ENCODE measurements at places on chromosomes 16 and 17.

- no peak for DNase-seq
Observed at GRCh38 chr16:9297437-9298113, 206.1 kb downstream of the HAPSTR1 start.

GRCh38 chr16:53056392-53056881 lies 1.6 kb downstream of the CHD9 start:
- peak; percentile 51 for DNase-seq

DNA sequence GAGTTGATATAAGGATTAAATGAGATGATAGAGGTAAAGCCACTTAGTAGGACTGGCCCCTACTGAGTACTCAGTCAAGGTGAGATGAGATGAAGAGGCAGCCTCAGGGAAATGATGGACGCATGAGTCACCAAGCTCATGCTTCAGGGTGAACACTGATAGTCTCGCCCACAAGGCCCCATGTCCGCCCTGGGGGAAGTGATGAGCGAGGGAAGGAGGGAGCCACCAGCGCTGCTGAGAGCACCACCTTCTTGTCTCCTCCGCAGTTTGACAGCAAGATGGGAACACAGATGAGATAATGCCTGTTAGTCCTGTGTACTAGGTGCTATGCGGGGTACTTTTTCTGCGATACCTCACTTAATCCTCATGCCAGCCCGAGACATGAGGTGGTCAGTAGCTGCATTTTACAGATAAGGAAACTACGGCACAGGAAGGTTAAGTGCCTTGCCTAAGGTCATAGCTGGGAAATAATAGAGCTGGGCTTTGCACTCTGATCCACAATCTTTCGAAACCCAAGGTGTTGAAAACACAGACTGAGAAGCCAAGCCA lies 383.0 kb downstream of the CPPED1 start:
- DNase-seq: no peak

DNA sequence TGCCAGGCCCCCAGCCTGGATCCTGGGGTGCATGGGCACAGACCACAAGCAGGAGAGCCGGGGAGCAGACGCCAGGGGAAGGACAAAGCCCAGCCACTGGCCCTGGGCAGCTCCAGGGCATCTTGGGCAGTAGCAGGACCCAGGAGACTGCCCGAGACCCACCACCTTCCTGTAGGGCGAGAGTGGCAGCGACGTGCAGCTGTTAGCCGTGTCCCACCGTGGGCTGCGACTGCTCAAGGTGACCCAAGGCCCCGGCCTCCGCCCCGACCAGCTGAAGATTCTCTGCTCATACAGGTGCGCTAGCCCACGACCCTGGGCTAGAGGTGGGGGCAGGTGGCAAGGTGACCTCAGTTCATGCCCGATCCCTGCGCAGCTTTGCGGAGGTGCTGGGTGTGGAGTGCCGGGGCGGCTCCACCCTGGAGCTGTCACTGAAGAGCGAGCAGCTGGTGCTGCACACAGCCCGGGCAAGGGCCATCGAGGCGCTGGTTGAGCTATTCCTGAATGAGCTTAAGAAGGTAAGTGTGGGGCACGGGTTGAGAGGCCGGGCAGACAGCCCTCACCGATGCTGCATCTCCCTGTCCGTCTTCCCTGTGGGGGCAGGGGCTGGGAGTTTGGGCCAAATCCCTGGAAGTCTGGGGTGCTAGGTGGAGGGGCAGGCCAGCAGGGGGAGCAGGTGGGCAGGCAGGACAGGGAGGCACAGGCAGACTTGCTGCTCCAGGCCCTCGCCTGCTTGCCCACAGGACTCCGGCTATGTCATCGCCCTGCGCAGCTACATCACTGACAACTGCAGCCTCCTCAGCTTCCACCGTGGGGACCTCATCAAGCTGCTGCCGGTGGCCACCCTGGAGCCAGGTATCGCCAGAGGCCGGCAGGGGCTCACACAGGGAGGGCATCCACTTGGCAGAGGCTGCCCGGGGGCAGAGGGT lies 13.5 kb upstream of the SMIM5 start:
- peak; percentile 36 for DNase-seq

GRCh38 chr16:7330709-7331108 lies 1.9 kb upstream of the RBFOX1 start:
- no peak for DNase-seq

DNA sequence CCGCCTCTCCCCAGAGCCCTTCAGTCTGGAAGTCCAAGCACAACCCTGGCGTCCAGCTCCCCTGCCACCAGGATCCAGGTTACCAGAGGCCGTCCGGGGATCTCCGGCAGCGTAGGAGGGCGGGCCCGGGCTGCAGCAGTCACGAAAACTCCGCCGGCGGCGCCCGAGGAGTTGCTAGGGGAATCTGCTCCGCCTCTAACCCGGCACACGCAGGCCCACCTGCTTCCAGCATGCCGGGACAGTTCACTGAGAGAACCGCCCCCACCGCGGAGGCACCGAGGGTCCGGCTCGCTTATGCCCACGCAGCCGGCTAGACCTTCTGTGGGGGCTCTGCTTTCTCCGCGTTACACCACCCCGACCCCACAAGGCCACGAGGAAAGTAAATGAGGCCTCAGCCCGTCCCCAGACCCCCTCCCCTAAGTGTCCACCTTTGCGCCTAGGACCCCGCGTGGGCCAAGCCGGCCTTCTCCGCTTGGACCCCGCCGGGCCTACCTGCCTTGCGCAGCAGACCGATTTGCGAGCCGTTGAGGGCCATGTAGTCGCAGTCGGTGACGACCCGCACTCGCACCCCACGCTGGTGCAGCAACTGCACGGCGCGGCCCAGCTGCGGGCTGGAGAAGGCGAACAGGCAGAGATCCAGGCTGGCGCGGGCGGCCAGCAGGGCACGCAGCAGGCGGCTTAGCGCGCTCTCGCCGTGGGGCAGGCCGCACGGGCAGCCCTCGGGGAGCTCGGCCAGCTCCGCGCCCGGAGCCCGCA lies 587 bp downstream of the PLD6 start:
- DNase-seq: peak; percentile 35

GRCh38 chr17:67059372-67059771 lies 15.0 kb downstream of the CACNG1 start:
- DNase-seq: no peak

- DNase-seq: no peak
Observed at GRCh38 chr17:57465610-57466009, 209.3 kb downstream of the MSI2 start.

- no peak for DNase-seq
Observed at GRCh38 chr16:9663588-9663987, 518.6 kb downstream of the GRIN2A start.

- no peak for DNase-seq
Observed at GRCh38 chr17:19748807-19749193, 702 bp upstream of the ALDH3A1 start.

DNA sequence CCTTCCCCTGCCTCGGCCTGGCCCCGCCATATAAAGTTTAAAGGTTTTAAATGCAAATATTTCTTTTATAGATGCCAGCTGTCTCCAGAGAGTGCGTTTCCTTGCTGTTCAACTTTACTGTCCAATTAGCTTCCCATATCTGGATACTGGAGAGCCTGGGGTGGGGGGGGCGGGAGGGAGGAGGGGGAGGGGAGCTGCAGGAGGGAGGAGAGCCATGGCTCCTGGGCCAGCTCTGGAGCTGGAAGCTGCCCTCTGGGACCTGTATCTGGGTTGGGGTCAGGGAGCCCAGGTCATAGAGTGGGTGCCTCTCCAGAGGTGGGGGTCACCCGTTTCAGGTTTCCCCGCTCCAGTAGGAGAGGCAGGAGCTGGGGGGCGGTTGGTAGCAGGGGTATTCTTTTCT lies 6.2 kb upstream of the GSE1 start:
- DNase-seq: no peak

DNA sequence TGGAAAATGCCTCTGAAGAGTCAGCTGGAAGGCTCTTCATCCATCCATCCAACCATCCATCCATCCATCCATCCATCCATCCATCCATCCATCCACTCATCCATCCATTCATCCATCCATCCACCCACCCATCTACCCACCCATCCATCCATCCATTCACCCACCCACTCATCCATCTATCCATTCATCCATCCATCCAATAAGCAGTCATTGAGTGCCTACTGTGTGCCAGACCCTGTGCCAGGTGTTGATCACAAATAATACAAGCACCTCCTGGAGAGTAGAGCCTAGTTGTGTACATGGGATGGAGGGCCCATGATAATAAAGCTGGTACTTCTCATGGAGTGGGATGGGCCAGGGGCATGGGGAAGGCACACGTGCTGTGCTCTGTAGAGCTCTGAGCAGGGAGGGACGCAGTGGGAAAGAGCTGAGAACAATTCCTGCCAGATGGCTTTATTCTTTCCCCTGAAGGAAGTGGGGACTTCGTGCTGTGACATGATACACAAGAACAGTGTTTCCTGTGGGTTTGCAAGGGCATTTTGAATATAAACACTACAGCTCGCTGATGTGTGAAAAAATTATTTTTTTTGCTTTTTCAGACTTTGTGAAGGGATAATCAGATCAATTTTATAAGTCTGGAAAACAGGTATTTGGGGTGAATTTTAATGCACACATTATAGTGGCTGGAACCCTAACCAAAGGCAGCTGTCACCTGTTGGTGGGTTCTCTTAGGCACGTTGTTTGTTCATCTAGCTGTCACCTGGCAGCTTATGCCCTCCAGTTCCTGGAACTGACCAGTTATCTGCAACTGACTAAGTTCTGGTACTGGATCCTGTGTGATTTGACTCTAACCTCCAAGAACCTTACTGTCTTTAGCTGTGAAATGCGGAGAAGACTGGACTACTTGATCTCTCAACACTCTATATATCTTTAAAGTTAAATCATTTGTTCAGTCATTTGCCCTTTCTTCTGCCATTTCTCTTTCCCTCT lies 61.3 kb downstream of the PRKCB start:
- DNase-seq: no peak

- no peak for DNase-seq
Observed at GRCh38 chr17:83004791-83005380, 74.5 kb upstream of the METRNL start.

DNA sequence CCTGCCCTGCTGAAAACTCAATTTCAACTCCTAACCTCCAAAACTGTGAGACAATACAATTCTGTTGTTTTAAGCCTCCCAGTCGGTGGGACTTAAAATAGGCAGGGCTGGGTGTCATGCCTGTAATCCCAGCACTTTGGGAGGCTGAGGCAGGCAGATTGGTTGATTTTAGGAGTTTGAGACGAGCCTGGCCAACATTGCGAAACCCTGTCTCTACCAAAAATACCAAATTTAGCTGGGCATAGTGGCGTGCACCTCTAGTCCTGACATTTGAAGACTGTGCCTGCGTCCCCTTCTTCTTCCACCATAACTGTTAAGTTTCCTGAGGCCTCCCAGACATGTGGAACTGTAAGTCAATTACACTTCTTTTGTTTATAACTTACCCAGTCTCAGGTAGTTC lies 36.0 kb upstream of the ATF7IP2 start:
- no peak for DNase-seq

- DNase-seq: no peak
Observed at GRCh38 chr16:25633549-25633948, 58.2 kb upstream of the HS3ST4 start.

DNA sequence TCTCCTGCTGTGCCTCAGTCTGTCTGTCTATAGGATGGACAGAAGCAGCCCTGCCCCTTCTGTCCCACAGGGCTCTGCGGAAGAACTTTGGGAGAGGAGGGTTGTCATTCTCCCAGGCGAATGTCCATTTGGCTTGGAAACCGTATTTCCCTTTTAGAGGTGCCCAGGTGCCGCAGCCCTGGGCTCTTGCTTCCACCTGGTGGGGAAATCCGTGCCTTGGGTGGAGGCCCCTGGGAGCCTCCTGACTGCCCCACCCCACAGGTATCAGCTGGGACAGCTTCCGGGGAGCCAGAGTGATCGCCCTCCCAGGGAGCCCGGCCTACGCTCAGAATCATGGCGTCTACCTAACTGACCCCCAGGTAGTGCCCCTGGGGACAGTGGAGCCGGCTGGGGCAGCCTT lies 12.7 kb downstream of the FCSK start:
- no peak for DNase-seq

DNA sequence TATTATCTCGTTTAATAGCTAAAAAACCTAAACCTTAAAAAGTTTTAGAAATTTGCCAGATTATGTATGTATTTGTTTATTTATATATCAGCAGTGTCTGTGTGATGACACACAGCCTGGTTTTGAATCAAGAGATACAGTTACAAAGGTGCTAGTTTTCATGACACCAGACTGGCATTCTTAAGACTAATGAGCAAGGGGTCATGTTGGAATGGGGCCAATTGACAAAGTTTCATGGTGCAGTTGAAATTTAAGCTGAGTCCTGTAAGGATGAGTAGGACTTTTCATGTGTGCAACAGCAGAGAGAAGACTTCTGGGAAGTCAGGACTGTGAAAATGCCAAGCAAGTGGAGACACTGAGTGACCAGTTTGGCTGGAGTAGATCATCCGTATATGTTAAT lies 3.2 kb upstream of the KRT10 start:
- no peak for DNase-seq

- DNase-seq: no peak
Observed at GRCh38 chr16:6008670-6009069, 911.1 kb upstream of the EEF2KMT start.

GRCh38 chr17:28446716-28447395 lies 26.6 kb upstream of the SLC13A2 start:
- no peak for DNase-seq

DNA sequence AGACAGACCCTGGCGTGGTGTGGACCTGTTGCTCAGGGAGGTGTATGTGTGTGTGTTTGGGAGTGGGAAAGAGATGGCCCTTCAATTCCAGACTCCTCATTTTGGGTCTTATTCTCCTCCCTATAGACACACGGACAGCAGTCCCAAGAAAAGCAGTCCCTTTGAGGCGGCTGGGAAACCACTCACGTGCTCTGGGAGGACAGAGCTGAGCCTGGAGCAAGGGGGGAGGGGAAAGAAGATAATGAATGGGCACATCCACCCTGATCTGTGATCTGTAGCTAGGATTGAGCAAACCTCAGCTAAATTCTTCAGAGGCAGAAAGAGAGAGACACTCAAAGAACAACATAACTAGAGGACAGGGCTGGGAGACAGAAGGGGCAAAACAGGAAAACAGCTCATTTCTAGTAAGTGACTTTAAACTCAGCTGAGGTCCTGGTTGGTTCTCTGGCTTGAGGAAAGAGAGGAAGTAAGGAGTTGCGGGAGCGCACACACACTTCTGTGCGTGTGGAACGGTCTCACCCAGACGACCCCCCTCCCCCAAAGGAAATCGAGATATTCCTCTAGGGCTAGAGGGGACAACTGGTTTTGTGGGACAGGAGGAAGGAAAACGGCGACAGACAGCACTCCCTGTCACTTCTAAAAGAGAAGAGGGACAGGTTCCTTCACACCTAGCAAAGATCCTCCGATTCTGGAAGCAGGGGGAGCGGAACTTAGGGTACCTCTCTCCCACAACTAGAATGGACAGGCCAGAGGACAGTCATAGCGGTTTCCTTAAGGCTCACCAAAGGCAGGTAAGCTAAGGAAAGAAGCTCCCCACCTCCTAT lies 658 bp downstream of the RAB5C start:
- DNase-seq: no peak

All from fibroblast of skin of abdomen (primary cell).